Muscle of arm (tissue), 14 donors: ENCODE measurements at places on chromosomes 16 and 17.
A peak's percentile ranks its signal among the peaks of the same experiment; 100 is the strongest.

DNA sequence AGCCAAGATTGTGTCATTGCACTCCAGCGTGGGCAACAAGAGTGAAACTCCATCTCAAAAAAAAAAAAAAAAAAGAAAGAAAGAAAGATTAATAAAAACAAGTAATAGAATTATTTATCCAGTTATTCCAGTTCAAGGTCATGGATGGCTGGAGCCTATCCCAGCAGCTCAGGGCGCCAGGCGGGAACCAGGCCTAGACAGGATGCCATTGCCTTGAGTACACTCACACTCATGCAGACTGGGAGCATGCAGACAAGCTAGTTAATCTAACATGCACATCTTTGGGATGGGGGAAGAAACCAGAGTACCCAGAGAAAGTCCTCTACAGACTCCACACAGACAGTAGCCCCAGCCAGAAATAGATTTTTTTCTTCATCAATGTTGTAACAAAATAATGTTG is 17.9 kb downstream of the PDP2 start:
- no peak for DNase-seq

DNA sequence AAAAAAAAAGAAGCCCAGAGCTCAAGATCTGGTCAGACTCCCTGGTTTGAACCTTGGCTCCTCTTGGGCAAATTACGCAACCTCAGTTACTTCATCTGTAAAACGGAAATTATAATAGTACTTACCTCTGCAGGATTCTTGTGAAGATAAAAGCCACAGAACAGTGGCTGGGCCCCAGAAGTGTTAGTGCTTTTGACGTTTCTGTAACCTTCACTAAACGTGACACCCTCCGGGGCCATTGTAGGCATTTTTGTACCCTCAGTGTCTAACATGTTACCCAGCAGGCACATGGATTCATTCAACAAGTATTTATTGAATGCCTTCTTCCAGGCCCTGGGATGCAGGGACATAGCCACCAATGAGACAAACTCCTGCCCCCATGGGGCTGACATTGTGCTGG is 58.0 kb downstream of the PITPNC1 start:
- no peak for DNase-seq

- no peak for DNase-seq
These were observed 8.9 kb downstream of the COPZ2 start for GRCh38 chr17:48028736-48029135.

DNA sequence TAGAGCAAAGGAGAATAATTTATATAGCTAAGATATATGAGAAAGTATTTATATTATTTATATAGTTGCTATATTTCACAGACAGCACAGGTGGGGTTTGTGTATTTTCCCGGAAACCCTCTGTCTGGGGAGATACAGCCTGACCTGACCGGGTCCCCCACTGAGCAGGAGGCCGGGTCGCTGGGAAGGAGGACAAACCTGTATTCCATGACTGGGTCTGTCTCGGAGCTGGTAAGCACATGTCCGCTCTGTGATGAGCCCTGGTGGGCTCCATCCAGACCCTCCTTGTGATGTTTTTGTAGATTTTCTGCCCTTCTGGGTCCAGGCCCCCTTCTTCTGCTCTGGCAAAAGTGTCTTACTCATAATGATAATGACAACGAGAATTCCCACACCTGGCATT is 27.7 kb downstream of the WNT9B start:
- DNase-seq, result no peak

- no peak for DNase-seq
These were observed 2074.3 kb downstream of the TP53TG3F start for GRCh38 chr16:35533683-35534082.

- no peak for DNase-seq
These were observed 41.1 kb downstream of the KIAA0753 start for GRCh38 chr17:6599364-6599763.

DNA sequence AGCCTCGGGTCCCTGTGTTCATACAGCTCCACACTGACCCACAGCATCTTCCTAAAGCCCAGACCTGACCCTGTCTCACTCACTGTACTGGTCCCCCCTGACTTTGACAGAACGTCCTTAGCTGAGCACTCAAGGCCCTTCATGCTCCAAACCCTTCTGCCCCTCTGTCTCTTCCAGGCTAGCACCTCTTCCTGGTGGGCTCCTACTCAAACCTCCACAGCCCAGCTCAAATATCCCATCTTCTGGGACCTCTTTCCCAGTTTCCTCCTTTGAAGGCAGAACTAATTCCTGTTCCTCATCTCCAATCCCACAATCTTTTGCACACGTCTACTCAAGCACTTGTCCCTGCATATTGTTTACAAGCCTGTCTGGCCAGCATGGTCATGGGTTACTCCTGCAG is 8.8 kb downstream of the GRIN2C start:
- DNase-seq, result no peak

DNA sequence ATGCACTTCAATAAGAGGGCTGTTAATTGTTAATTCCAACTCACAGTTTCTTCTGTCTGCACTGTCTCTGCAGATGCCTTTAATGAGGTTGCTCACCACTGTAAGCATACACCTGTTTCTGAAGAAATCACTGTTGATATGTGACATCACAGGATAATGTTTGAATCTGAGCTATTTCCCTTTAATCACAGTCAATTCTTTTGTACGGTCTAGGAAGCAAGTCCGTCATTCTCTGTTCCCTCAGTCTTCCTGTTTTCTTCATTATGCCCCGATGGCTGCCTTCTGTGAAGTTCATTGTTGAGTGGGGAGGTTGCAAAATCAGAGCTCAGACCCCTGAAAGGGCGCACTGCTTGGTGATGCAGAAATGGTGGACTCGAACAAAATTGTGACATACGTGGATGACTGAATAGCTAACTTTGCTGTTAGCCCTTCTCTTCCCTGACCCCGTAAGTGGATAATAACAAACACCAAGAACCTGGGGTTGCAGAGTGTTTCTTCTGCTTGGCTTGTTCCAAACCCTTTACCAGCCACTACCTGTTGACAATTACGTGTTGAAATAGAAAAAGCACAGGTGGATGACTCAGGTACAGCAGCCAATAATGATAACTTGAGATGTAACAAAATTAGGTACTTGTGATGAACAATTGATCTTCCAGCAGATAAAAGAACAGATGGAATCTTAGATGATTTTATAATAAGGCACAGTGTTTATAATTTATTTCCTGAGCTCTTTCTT is 71.9 kb upstream of the AXIN2 start:
- DNase-seq, result no peak

GRCh38 chr17:15169676-15170075 is 95.5 kb downstream of the PMP22 start:
- DNase-seq, result no peak

- no peak for DNase-seq
These were observed 80.1 kb downstream of the SOCS1 start for GRCh38 chr16:11175787-11176341.

- no peak for DNase-seq
These were observed 119.0 kb downstream of the MYO1D start for GRCh38 chr17:32757963-32758362.

- DNase-seq, result no peak
These were observed 11.8 kb downstream of the HID1 start for GRCh38 chr17:74960570-74961342.

GRCh38 chr16:31505483-31505882 is 2.7 kb downstream of the RUSF1 start:
- DNase-seq, result no peak

- peak; percentile 67 for DNase-seq
These were observed 21.8 kb downstream of the CEP131 start for GRCh38 chr17:81200695-81201580.

DNA sequence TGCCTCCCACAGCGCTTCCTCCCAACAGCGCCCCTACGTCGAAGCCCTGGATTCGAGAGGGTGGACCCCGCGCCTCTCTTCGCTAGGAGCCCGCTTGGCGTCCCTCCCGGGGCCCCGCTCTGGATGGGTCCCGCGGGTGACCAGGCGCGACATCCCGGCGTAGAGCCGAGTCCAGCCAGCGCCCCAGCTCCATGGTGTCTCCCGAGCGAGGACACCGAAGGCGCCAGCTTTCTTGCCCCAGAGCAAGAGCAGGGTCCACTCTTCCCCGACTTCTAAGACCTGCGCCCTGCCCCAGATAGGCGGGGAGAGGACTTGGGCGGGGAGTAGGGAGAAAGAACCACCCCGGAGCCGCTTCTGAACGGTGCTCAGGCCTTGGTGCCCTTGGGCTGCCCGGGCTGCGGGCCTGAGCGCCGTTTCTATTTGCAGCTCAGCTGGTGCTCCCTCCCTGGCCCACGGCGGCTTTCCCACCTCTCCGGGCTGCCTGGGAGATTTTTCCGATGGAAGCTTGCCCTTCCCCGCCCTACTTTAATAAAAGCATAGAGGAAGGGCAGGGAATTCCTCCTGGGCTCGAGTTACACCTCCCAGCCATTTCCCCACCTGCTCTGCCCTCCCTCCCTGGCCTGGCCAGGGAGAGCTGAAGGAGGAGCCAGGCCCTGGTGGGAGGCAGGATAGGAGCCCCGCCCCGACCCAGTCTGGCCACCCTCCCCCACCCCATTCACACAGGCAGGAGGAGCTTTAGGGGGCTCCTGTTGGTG is 1.8 kb downstream of the MMP15 start:
- DNase-seq, result no peak
